COR-L47 (cell line): ENCODE measurements at places on chromosomes 5 and 9.
A peak's percentile ranks its signal among the peaks of the same experiment; 100 is the strongest.

GRCh38 chr9:137048655-137049543, 2.9 kb upstream of the NPDC1 start:
- no peak for DNase-seq

DNA sequence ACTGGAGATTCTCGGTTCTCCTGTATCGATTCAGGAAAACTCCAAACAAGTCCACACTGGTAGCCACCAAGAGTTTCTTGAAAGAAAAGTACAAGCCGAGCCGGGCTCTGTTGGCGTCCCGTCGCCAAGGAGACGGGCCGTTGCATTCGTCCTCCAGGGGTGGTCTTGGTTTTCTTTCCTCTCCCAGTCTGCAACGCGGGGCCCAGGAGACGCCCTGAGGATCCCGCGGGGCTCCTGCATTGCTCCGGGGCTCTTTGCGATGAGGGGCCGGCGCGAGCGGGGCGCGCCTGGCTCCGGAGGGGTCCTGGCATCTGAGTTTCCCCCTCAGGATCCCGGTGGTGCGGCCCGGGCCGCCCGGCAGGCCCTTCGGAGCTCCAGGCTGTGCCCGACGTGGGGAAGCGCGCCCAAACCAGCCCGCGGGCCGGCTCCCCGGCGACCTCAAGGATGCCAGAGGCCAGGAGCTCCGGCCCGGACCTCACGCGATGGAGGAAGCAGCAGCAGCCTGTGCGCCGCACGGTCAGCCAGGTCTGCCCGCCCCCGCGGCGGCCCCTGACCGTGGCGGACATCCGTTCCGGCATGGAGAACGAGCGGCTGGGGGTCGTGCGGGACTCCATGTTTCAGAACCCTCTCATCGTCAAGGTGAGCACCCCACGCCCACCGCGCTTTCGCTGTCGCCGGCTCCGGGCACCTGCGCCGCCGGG, at the start of gene CFAP77:
TSS of gene CFAP77 (plus strand) at position 384 of the 701 bp plus-strand sequence. CDS start at position 445, 61 bp downstream.
- DNase-seq, result no peak

- DNase-seq, result peak; percentile 86
Observed at GRCh38 chr5:92635001-92635461, 946.0 kb downstream of the NR2F1-AS1 start.

GRCh38 chr5:174420651-174421407, 303.6 kb upstream of the MSX2 start:
- no peak for DNase-seq

DNA sequence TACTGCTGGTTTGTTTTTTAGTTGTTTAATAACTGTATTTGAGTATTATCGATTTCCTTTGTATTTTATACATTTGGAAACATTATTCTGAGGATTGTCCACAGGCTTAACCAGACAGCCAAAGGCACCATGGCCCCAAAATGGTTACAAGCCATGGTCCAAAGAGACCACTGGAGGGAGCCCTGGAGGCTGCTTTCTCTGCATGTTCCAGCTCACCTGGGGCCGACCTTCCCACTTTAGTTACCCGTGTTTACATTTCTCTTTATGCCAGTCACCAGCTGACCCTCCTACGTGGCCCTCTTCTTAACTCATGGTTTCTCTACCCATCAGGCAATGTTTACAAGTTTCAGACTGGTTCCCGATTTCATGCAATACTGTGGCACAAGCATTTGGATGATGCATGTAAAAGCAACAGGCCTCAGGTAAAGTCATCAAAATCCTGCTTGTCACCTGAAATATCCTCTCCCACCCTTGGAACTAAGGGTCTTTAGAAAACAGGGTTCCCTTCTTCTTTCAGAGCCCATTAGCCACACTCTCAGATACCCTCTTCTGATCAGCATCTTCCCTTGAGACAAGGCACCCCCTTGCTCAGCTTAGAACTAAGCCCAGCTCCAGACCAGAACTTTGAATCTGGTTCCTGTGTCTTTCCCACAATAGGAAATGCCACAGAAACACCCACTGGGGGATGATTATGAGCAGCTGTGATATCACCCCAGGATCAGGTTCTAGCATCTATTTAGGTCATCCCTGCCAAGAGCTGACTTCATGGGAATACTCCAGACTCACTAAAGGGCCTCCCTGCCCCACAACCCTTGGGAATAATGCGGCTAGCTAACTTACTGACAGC, 49.9 kb upstream of the GARNL3 start:
- DNase-seq, result peak; percentile 75

- DNase-seq, result no peak
Observed at GRCh38 chr5:144971108-144971850, 800.6 kb downstream of the KCTD16 start.

DNA sequence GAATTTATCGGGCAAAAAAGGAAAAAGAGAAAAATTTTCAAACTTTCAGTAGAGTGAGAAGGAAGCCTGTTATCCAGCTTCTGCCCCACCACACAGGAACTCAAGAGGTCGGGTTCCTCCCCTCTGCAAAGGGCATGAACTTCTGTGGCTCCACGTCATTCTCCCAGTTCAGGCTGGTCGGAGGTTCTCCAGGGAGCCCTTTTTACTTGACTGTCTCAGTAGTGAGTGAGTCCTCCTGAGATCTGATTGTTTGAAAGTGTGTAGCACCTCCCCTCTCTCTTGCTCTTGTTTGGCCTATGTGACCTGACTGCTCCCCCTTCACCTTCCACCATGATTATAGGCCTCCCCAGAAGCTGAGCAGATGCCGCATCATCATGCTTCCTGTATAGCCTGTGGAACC, 9.7 kb downstream of the SPINK1 start:
- DNase-seq, result no peak

DNA sequence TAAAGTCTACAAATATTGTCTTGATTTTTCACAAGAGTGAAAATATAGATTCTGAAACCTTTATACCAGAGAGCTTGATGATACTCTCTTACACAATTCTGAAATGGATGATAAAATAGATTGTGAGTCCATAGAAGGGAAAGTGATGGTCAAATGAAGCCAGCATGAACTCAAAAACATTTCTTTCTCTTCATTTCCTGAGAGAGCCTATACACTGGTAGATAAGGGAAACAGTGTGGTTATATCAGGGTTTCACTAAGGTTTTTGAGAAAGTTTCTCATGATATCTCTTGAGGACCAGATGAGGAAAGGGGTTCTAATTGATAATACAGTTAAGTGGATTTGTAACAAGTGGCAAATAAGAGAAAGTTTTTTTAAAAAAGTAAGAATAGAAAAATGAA, 254.1 kb downstream of the PJA2 start:
- DNase-seq, result no peak

DNA sequence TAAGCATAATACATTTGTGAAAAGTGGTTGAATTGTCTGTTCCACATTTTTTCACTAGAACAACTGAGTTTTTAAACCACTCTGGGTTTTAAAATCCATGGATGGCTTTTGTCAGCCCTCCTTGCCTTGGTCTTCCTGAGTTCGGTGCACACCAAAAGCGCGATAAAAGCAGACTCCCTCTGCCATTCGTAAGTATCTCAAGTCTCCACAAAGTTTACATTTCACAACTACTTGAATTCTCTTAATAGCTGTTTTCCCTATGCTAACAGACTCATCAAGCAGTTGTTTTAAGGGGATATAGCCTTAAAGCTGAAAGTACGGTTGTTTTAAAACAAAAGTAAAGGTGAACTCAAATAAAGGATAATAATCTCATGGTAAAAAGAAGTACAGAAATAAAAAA, 52.9 kb downstream of the GLIS3 start:
- no peak for DNase-seq

DNA sequence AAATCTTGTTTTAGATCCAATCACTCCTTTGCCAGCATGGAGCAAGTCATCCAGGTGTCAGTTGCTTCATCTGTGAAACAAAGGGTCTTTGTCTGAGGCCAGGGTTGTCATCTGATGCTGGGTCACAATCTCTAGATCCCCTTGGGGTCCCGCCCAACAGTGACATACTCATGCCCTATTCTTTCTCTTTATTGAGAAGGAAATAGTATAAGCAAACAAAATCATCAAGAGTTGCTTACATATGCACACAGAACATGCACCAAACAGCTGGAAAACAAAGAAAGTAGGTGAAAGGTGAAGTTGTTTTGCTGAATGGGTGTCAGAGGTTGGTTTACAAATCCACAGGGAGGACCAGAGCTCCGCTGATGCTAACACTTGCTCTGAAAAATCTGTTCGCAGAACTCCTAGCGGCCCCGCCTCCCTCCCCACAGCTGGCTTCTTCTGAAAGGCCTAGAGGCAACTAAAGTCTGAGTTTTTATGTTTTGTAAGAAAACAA, 106.1 kb upstream of the SLC44A1 start:
- DNase-seq, result peak; percentile 60

DNA sequence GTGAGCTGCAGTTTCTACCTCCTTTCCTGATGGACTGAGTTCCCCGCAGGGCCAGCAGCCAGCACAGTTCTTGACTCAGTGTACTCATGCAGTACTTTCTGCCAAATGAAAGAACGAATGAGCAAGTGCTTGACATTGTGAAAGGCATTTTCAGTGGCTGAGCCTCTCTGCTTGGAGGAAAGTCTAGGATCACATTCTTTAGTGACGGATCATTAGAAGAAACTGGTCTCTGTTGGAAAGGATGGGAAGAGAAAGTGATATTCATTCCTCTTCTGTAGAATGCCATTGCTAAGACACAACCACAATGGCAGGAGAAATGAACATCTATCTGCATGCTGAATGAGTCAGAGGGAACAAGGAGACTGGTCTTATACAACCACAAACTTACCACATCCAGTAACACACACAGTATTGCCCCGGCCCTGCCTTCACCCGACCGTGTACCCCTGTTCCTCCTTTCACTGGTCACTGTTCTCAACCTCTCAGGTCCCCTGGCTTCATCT, 206.9 kb downstream of the CRB2 start:
- DNase-seq, result no peak

- no peak for DNase-seq
Observed at GRCh38 chr9:134328341-134328840, 2.1 kb downstream of the RXRA start.

GRCh38 chr5:17895288-17896033, 261.2 kb downstream of the TAF11L14 start:
- DNase-seq, result no peak

GRCh38 chr5:91359962-91360609, 23.0 kb downstream of the ARRDC3 start:
- no peak for DNase-seq

DNA sequence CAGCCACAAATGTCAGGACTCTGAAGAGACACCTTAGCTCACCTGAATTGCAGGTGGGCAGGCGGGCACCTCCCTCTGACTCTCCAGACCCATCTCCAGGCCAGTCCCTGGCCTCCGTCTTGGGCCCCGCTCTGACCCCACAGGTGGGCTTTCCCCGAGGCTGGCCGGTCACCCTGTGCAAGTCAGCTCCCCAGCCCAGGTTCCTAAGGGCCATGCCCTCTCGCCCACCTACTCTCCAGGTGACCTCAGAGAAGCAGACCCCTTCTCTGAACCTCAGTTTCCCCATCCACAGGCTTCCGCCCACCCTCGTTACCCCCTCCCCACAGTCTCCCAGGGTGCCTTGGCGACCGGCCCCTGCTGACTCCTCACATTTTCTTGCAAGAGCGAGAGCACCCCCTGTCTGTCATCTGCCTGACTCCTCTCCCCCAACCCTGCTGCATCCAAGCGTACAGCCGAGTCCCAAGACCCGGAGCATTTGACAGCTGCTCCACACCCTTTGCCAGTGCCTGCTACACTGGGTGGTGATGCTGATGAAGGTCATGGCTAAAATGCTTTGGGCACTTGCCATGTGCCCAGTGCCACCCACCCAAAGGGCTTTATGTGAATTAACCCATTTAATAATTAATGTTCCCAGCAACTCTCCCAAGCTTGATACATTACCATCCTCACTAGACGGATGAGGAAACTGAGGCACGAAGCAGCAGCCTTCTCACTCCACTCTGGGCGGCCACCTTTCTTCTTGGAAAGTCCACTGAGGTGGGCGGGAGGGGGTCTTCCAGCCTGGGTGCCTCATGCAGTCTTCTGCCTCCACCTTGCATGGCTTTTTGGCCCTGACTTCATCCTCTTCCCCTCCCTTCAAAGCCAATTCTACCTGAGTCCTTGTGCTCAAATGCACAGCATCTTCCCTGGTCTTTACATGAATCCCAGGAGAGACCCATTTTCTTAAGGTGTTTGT, 51.1 kb upstream of the ORM1 start:
- DNase-seq, result no peak

- no peak for DNase-seq
Observed at GRCh38 chr5:35996076-35996475, 4.9 kb upstream of the UGT3A1 start.

DNA sequence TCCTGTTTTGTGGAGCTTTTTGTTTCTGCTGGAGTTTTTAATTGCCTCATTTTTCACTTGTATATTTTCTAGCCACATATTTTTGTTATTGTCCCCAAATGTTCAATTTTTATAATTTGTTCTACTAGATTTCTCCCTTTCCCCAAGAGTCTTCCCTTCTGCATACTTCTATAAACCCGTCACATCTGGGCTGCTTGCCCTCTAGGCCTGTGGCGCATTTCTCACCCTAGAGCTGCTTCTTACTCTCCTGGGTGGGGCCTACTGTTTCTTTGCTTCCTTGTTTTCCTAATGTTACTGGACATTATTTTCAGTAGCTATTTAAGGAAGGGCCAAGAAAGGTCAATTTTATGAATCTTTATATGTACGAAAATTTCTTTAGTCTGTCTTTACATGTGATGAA, 51.5 kb downstream of the NXNL2 start:
- DNase-seq, result no peak

DNA sequence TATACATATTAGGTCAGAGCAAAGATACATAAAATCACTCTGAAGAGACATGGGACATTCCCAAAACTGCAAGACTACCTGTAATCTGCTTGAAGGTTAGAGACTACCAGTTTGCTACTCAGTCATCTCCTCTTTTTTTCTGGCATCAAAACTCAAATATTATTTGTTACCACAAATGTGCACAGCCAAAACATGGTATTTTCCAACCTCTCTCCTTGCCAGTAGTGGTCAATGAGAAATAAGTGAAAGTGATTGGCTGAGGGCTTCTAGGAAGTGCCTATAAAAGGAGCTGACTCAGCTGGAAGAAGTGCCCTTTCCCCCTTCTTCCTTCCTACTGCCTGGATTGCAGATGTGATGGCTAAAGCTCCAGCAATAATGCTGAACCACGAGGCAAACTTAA, 13.8 kb downstream of the GZMK start:
- DNase-seq, result no peak

GRCh38 chr5:133337795-133338445, 274.4 kb downstream of the FSTL4 start:
- DNase-seq, result no peak

DNA sequence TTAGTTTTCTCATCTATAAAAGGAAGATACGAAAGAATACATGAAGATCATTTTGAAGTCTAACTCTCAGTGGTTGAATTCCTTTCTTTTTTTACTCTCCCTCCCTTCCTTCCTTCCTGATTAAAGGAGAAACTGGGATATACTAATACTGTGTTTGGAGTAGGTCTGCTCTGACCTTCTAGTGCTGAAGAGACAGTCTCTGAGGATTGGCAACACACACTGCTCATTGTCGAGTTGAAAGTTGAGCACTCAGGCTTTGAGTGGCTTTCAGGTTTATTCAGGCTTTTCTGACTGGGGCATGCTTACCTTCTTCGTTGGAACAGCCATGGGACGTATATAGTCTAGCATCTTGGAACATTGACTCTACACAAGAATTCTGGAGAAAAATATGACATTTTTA, 86.9 kb upstream of the RPS23 start:
- DNase-seq, result no peak

GRCh38 chr9:92325991-92326500, 293 bp downstream of the CENPP start:
- no peak for DNase-seq
